Mesendoderm (in vitro differentiated cells): ENCODE measurements at places on chromosomes 5 and 9.
A peak's percentile ranks its signal among the peaks of the same experiment; 100 is the strongest.

DNA sequence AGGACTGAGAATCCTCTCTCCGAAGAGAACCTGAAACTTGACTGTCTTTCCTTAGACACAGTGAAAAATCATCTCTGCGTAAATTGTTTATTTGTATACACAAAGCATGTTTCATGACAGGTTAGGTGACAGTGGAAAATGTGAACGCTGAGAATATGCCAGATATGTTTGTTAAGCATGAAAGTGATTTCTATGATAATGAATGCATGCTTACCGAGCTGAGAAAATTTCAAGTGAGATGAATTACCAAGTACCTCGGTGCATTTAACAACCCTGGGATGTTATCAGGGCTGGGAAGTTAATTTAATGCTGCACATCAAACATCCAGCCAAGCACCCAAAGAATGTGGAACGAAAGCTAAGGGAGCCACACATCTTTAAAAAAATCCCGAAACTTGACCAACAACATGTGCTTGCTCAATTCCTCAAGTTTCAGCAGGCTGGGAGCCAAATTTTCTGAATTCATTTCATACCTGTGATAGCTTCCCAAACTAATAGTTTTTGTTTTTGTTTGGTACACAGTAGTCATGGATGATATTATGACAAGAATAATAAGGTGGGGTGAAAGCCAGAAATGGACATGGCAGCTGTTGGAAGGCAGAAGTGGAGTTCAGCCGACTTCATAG is 336.9 kb downstream of the ARHGEF28 start:
- no peak for DNase-seq

- no peak for DNase-seq
Measured at GRCh38 chr5:30867711-30868110, 325.8 kb upstream of the CDH6 start.

- no peak for DNase-seq
Measured at GRCh38 chr9:107760469-107761242, 271.1 kb upstream of the KLF4 start.

GRCh38 chr9:34437006-34437925 is 21.1 kb downstream of the FAM219A start:
- DNase-seq, result peak; percentile 92

DNA sequence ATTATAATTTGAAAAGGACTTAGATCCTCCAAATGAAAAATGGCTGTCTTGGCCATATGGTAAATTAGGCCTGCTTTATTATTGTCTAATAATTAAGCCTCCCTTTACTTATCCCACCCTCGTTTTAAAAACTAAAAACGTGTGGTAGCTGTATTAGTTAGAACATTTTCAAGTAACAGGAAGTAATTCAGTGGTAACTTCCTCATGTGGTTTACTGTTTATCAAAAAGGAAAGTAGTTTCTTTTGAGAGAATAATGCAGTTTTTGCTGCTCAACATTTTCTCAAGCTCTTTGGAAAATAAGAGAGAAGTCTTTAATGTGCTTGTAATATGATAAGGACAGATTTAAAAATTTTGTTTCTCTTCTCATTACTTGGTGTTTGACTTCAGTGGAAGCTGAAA is 26.0 kb downstream of the ZCCHC7 start:
- DNase-seq, result no peak

DNA sequence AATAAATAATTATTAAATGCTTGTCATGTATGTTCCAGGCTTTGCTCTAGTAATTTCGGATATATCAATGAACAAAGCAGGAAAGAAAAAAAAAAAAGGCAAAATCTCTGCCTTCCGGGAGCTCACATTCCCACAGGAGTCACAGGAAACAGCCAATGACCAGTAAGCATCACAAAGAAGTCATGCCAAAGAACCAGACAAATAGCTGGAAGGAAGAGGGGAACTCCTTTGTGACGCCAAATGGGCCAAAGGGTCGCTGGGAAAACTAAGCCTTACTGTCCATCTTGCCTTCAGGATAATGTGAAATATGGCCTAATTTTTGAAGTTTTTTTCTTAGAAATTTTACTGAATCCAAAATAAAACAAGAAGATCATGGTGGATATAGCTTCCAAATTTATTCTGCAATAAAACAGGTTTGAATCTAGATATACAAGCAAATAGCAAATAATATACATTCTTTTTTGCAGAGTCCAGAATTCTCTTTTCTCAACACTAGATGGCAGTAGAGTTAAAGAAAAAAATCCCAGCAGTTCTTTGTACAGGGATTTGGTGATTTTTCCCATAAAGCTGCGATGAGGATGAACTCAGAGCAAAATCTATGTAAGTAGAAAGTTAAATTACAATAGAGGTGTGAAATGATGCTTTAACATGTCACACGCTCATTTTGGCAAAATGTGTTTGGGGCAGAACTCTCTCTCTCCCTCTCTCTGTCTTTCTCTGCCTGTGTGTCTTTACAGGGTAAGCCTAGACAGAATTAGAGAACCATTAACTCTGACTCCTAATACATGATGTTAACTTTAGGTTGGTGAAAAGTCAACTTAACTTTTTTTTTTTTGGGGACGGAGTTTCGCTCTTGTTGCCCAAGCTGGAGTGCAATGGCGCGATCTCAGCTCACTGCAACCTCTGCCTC is 60.0 kb upstream of the TUT7 start:
- peak; percentile 30 for DNase-seq

DNA sequence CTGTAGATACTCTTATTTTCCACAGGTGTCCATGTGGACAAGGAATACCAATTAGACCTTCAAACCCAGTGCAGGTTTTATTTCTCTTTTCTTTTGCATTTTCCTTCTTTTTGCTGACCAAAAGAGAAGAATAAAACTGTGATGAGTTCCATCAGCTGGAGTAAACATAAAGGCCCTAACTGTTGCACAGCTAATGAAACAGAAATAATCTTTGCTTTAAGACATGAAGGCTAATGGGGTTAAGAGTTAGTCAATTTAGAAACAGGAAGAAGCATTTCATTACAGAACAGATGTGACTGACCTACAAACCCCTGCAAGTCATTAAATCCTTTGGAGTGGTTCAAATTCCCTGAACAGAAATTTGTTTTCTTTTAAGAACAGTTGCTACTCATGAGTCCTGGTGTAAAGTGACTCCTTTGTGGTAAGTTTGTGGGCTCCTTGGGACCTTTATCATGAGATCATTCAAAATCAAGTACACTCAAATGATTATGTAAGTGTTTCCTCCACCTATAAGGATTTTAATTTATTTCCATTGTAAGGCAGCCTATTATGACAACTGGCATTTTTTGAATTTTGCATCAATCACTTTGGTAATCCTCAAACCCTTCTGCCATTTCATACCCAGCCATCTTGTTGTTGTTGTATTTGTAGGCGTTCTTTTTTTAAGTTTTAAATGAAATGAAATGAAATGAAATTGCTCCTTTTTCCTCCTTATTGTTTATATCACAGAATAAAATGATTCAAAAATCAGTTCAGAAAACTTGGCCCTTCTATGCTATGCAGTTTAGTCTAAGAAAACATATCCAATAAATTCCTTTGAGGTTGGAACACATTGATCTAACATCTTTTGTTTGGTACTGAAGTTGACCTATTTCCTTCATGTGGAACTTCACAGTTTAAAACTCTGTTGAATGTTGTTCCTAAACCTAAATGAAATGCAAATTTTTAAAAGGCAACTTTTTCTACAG is 1.3 kb downstream of the MINAR2 start:
- no peak for DNase-seq

- no peak for DNase-seq
Measured at GRCh38 chr5:89871906-89872305, 537.6 kb downstream of the CETN3 start.

GRCh38 chr9:82903503-82903902 is 159.4 kb downstream of the RASEF start:
- DNase-seq, result no peak

GRCh38 chr5:139058121-139058520 is 140.0 kb downstream of the SIL1 start:
- DNase-seq, result no peak

GRCh38 chr5:88659529-88660263 is 223.3 kb downstream of the MEF2C start:
- peak; percentile 60 for DNase-seq

DNA sequence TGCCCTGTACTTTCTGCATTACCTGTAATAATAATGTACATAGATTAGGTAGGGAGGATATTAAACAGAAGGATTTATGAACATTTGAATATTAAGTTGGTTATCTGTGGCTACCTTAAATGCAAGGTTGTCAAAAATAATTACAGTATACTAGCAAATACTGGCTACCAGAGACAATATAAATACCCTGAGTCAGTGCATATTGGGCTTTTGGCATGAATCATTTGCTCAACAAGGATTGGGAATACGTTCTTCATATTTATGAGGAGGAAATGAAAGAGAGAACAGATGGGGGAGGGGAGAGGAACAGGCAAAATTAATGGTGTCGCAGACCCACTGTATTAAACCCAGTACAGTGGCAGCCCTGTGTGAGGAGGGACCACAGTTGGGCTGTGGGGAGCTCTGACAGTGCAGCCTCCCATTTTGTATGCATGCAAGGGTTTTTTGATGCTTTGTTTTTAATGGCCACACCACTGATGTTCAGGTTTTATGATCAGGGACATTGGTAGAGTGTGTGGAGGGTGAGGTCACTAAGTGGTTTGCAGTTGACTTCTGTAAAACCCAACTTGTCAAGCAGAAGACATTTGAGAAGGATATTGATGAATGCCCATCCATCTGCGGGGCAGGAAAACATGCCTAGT is 56.9 kb downstream of the MVB12B start:
- DNase-seq, result no peak

- DNase-seq, result no peak
Measured at GRCh38 chr9:117796681-117797080, 92.5 kb downstream of the TLR4 start.

DNA sequence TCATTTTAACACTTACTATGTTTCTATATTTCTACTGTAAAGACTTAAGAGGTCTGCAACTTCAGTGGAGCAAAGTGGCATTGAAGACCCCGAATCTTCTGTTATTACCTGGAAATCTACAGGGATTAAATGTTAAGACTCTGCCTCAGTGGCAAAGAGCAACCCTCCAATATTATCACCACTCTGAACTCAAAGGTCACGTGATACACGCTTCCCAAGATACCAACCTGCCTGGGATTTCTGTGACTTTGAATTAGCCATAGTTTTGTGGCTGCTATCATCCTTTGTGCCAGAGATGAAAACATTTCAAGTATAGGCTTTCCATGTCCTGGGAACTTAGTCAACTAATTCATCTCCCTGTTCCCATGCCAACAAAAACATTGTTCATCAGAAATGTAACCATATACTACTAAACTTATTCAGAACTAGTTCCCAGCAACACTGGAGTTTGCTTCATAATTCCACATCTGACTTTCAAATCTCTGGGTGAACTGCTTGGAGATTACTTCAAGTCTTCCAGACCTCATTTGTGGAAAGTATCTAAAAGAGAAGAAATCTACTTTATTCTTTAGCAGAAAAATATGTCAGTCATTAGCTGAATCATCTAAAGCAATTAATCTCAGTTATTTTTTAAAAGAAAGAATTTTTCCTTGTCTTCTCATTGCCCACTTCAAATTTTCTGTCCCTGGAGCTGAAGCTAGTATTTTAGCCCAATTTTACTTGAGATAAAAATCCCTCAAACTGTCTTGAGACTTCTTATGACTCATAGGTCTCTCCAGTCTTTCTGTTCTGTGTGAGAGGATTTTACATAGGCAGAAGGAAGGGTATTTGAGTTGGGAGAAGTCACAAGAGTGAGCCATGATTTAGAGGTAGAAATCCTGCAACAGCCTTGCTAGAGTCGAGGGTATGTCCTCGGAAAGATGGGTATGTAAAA is 83.0 kb downstream of the ZNF462 start:
- DNase-seq, result no peak

- DNase-seq, result peak; percentile 48
Measured at GRCh38 chr9:91536211-91536691, 112.6 kb upstream of the NFIL3 start.

- DNase-seq, result peak; percentile 71
Measured at GRCh38 chr5:9363449-9363848, 182.4 kb downstream of the SEMA5A start.

DNA sequence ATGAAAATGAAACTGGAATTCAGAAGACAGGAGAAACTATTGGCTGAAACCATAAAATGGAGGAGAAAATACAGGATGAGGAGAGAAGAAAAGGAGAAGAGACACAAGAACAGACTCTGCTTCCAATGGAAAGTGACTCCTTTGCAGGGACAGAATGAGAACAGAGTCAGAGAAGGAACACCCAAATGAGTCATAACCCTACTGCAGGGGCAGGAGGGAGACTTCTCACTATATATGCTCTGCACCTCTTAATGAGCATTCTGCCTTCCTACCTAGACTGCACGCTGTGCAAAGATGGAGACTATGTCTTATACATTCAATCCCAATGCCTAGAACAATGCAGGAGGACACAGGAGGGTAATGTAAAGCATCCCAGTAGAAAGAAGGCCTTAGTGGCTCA is 2.1 kb downstream of the SAXO1 start:
- DNase-seq, result no peak

DNA sequence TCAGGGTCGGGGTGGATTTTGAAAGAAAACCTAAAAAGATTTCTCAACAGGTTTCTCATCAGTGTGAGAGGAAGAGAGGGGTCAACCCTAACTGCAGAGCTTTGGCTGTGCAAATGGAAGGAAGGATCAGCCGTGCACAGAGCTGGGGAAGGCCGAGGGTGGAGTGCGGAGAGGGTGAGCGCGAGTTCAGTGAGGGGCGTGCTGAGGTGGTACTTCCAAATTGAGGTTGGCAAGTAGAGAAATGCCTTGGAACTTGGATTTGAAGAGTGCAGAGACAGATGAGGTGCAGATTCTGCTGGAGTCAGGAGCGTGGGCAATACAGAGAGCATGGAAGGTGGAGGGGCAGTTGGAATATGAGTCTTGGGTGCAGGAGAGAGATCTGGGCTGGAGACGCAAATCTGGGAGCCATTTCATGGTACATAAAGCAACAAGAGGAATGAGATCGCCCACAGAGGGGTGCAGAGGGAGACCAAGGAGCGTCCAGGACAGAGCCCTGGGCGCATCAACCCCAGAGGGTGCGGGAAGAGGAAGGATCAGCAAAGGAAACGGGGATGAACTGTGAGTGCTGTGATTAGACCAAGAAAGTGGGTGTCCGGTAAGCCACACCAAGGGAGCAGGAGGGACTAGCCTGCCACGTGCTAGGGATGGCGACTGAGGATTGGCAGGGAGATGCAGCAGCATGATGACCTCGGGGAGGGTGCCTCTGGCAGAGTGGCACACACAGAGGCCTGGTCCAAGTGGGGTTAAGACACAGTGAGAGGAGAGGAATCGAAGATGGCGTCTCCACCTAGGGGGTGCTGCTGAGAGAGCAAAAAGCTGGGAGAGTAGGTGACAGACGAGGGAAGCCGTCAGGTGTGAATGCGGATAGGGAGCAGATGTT is 105.8 kb downstream of the ADAMTS2 start:
- no peak for DNase-seq

- DNase-seq, result no peak
Measured at GRCh38 chr9:25648116-25648515, 30.1 kb downstream of the TUSC1 start.

DNA sequence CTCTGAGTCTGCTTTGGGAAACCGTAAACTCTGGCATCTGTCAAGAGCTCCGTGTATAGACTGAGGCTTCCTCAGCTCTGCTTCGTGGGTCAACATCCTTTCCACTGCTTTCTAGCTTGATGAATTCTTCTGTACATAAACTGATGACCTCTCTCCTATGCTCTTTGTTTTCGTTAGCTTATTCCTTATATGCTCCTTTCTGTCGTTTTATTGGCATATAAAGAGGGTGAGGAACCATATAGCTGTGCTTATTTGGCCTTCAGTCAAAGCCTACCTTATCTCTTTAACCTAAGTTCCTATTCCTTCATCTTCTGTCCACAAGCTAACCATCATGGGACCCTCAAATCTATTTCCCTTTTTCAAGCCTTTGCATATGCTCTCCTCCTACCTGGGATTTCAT is 39.4 kb upstream of the CARTPT start:
- no peak for DNase-seq

- peak; percentile 42 for DNase-seq
Measured at GRCh38 chr5:61200582-61201155, 38.4 kb upstream of the SMIM15 start.
